Parietal lobe (tissue), 2 donors: ENCODE measurements at places on chromosomes 7 and 10. TPM values are rescaled to one million over a fixed set of nuclear protein-coding genes. Genes with fewer than 3 reads are reported as not detected.

Gene TAF5
- 10.3 TPM for total RNA-seq

Gene GIMAP7
- 1.6 TPM for total RNA-seq

Gene CALY
- total RNA-seq = 13.5 TPM

Gene ZC3HAV1L
- 16.0 TPM for total RNA-seq

Gene MET
- total RNA-seq = 6.9 TPM

Gene PTPRZ1
- 523 TPM for total RNA-seq

Gene COL1A2
- total RNA-seq = 37.6 TPM

Gene ATRNL1
- 468 TPM for total RNA-seq

Gene THNSL1
- total RNA-seq = 12.5 TPM

Gene DEPP1
- 5.0 TPM for total RNA-seq

Gene PLCE1
- total RNA-seq = 18.2 TPM

Gene MNX1
- total RNA-seq = not detected

Gene PNLIPRP1
- total RNA-seq = not detected

Gene ELN
- total RNA-seq = 6.9 TPM

Gene OR9A2
- 5.6 TPM for total RNA-seq

Gene CAV2
- total RNA-seq = 9.1 TPM

Gene TNKS2
- 135 TPM for total RNA-seq

Gene CFAP69
- 9.1 TPM for total RNA-seq

Gene ADRA2A
- total RNA-seq = 34.7 TPM

Gene NKX2-3
- not detected for total RNA-seq

Gene PRPS1L1
- total RNA-seq = not detected

Gene TMEM140
- not detected for total RNA-seq

Gene NPC1L1
- not detected for total RNA-seq

Gene UBN2
- total RNA-seq = 52.9 TPM

Gene LRRC17
- 11.3 TPM for total RNA-seq

Gene BET1
- 20.0 TPM for total RNA-seq

Gene SLK
- 50.7 TPM for total RNA-seq

Gene PLA2G12B
- not detected for total RNA-seq

Gene COL17A1
- total RNA-seq = not detected

Gene LOXL4
- 0.31 TPM for total RNA-seq

Gene CRHR2
- total RNA-seq = 2.8 TPM

Gene WIPF3
- total RNA-seq = 10.6 TPM

Gene MMD2
- 2.2 TPM for total RNA-seq

Gene OR13A1
- total RNA-seq = 0.63 TPM

Gene PON3
- 1.3 TPM for total RNA-seq

Gene SLC39A12
- 2.5 TPM for total RNA-seq

Gene TMEM229A
- 0.31 TPM for total RNA-seq

Gene EN2
- total RNA-seq = not detected

Gene FANK1
- 2.2 TPM for total RNA-seq

Gene DNAJC12
- total RNA-seq = 1.9 TPM

Gene SPDYE8
- not detected for total RNA-seq

Gene SDHAF3
- total RNA-seq = 5.3 TPM

Gene LRRC4
- total RNA-seq = 28.8 TPM

Gene BMPER
- total RNA-seq = 8.1 TPM
